Right lung (tissue), 10 donors: ENCODE measurements at places on chromosomes 7 and 10.

- DNase-seq: no peak
These were observed 502 bp downstream of the SLC18A3 start for GRCh38 chr10:49610458-49611165.

GRCh38 chr10:26837139-26837538, 23.6 kb downstream of the ABI1 start:
- DNase-seq: no peak

GRCh38 chr10:119654540-119654939, 3.4 kb downstream of the BAG3 start:
- DNase-seq: no peak

DNA sequence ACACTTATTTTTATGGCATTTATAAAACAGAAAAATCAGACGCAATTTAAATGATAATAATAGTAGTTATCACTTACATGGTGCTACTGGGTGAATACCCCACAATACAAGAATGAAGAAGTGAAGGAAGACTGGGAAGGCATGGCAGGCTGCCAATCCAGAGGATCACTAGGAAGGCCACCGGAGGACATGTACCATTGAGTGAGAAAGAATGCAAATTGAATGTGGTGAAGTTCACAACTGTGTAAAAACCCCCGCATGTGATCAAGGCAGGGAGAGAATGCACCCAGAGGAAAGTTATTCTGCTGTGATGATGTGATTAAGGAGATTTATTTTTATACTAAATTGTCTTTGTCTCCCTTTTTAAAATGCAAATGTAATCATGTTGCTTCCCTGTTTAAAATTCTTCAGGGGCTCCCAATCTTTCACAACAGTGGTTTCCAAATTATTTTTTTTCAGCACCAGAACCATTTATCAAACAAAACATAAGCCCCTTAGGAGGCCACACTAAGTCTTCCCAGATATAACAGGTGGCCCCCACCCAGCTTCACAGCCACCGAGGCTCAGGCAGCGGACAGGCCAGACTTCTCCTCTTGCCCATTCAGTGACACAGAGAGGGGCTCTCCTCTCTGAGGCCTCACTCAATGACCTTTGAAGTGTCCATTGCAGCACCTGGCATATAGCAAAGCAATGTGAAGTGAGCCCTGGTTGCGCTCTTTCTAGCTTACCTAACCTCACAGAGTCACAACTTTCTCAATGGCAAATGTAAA, 59.6 kb downstream of the FRMPD2 start:
- no peak for DNase-seq

GRCh38 chr10:74058658-74059057, 60.7 kb downstream of the VCL start:
- DNase-seq: no peak

DNA sequence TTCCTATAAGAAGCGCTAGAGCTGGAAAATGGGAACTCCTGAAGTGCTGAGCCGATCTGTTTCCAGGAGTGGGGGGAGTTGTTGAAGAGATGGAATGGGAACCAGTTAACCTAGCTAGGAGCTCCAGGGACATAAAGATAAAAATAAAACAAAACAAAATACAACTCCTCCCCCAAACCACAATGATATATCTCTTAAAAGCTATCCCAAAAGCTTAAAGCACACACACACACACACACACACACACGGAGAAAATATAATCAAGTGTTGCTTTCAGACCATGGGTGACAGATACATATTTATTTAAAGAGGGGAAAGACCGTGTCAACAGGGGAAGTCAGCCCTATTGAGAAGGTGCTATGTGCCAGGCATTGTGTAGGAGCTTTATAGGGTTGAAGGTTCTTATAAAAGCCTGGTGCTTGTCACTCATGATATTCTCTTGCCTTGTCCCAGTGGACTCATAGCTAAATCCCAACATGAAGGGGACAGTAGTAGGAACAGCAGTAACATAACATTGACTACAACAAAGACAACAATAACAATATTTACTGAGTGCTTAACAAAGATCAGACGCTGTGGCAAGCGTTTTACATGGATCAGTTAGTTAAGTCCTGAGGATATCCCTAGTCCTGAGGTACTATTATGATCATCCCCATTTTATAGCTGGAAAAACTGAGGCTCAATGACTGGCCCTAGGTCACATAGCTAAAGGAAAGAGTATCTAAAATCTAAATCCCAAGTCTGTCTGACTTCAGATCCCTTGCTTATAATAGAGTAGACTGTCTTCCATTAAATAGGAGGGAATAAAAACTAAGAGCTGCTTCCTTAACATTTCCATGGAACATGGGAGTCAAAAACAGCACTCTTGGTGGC, 115.5 kb downstream of the SPAG6 start:
- DNase-seq: no peak

- no peak for DNase-seq
These were observed 14.7 kb downstream of the TMEM236 start for GRCh38 chr10:17766731-17767130.

- DNase-seq: no peak
These were observed 869 bp downstream of the PSAP start for GRCh38 chr10:71850021-71850742.

- no peak for DNase-seq
These were observed 12.9 kb downstream of the GRM8 start for GRCh38 chr7:127239814-127240213.

DNA sequence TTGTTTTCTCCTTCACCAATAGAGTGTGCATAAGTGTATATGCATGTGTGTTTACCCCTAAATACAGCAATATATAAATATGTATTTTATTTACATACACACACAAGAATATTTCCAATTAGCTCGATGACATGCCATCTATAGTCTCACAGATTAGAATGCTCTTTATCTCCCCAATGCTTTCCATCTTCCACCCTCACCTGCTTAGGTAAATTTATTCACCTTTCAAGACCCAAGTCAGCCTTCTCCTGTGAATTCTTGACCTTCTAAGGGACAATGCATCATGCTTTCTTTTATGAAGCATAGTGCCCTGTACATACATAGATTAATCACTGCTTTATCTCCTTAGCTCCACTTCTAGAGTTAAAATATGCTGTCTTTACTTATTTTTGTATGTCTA, 49.7 kb downstream of the SEMA3A start:
- DNase-seq: no peak

DNA sequence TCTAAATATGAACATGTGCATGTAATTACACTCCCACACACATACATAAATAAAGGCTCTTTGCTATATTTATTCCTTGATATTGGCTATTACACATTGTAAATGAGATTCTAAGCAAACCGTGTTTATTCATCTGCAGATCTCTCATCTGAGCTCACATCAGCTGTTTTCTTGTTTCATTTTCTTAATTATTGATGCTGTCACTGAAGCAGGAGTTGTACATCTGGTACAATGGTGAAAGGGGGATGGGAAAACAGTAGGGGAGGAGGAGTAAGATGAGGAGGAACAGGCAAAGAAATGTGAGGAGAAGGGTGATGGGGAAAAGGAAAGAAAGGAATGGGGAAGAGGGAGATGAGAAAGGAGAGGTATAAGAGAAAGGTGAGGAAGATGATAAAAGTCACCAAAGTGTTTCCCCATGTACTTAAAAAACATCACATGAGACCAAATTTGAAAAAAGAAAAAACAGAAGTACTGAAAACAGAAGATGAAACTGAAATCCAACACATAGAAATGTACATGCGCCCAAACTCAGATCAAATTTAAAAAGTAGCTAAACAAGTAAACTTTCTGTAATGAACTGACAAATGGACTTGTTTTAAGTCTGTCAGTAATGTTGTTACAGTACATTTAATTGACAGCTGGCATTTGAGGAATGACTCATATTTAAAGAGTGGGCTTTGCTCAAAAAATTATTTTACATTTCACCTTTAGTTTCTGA, 472.2 kb downstream of the ARL4A start:
- no peak for DNase-seq

GRCh38 chr7:128932862-128933179, 4.9 kb upstream of the IRF5 start:
- no peak for DNase-seq
